ENCODE measurements at places on chromosomes 3 and 15.

- DNase-seq = no peak
Observed at GRCh38 chr15:90184119-90184785, 16.9 kb upstream of the SEMA4B start.

- no peak for DNase-seq
Observed at GRCh38 chr3:170689296-170689829, 103.5 kb upstream of the SLC7A14 start.

GRCh38 chr3:104892044-104892443 is 474.7 kb upstream of the ALCAM start:
- no peak for DNase-seq

GRCh38 chr3:123169492-123169929 is 32.2 kb upstream of the SEC22A start:
- no peak for DNase-seq

DNA sequence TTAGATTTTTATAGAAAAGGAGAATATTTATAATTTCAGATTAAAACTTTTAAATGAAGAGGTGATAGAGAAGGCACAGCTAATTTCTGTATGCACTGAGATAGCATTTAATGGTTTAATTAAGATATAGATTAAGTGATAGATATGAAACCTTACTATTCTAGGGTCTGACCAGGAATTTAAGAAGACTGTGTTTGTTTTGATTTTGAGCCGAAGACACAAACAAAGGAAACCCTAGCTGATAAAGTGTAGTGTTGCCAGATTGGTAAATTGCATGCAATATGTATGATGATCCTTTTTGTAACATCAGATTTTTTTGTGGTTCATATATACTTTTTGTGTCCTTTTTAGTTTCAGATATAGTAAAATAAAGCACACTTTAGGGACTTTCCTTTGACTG is 141.8 kb downstream of the ZPLD1 start:
- DNase-seq = no peak

GRCh38 chr15:73028831-73029451 is 23.3 kb upstream of the NEO1 start:
- DNase-seq = no peak

Measured in activated CD8-positive, alpha-beta memory T cell treated with anti-CD3 and anti-CD28 coated beads for 1 hour (primary cell).